ENCODE measurements at places on chromosomes 16 and 17.

- no peak for DNase-seq
These were observed 19.6 kb upstream of the EEF2K start for GRCh38 chr16:22186517-22186916.

- DNase-seq, result no peak
These were observed 15.0 kb downstream of the B9D1 start for GRCh38 chr17:19347323-19348080.

DNA sequence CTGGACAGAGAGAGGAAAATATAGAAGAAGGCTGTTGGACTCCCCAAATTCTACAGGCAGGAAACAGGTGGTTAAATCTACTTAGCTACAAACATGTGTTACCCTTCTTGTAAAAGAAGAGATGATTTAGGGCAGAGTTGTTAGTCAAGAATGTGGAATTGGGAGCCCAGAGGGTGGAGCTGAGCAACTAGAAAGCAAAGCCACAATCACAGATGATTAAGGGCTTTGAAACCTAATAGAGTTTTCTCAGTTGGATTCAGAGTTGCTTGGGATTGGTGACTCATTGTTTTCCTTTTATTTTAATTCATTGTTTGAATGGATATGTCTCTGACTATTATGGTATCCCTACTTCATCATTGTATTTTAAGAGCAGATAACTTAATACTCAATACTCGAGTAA lies 6.2 kb downstream of the ACSM5 start:
- no peak for DNase-seq

- DNase-seq, result no peak
These were observed 234.5 kb upstream of the MYOCD start for GRCh38 chr17:12431188-12431587.

- peak; percentile 97 for DNase-seq
These were observed 6.3 kb downstream of the UBE2O start for GRCh38 chr17:76446449-76447231.

- DNase-seq, result no peak
These were observed 213.4 kb upstream of the GSE1 start for GRCh38 chr16:85399583-85400284.

DNA sequence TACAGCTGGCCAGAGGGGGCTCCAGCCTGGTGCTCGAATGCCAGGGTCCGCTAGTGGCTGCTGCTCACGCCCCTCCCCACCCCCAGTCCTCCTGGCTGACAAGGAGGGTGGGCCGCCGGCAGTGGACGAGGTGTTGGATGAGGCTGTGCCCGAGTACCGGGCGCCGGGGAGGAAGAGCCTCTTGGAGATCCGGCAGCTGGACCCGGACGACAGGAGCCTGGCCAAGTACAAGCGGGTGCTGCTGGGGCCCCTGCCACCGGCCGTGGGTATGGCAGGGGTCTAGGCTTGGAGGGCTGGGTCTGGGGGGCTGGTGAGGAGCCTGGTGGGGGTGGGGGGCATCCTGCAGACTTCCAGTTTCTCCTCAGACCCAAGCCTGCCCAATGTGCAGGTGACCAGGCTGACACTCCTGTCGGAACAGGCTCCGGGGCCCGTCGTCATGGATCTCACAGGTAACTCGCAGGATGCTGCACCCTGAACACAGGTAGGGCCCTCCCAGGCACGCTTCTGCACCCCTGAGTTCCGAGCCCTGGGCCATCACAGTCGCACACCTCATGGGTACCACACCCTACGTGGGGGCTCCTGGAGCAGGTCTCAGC lies 1.2 kb upstream of the PDIA2 start:
- no peak for DNase-seq

DNA sequence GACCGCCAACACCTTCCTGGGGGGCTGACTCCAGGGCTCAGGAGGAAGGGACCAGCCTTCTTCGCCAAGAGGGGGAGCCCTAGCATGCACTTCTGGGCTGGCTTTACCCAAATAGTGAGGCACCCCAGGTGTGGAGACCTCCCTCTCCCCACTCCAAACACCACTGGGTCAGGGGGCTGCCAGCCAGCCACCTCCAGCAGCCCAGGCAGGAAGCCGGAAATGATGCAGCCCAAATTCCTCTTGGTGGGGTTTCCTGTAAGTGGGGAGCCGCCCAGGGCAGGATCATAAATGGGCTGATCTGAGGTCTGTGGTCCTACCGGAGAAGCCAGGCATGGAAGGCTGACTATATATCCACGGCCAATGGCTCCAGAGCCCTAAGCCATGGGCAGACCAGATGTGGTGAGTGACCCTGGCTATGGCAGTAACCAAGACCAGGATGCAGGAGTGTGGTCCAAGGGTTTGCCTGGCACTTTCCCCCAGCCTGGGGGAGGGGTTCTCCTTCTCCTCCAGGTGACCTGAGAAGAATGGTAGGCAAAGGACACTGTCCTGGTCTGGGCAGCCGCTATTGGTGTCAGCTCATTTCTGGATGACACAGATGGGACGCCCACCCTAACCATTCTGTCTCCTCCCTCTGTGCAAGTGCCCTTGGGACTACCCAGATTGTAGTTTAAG lies 4.2 kb downstream of the GIT1 start:
- DNase-seq, result no peak

- no peak for DNase-seq
These were observed 3.2 kb upstream of the PER1 start for GRCh38 chr17:8155231-8155995.

- DNase-seq, result no peak
These were observed 15.2 kb downstream of the HOXB4 start for GRCh38 chr17:48562934-48563333.

DNA sequence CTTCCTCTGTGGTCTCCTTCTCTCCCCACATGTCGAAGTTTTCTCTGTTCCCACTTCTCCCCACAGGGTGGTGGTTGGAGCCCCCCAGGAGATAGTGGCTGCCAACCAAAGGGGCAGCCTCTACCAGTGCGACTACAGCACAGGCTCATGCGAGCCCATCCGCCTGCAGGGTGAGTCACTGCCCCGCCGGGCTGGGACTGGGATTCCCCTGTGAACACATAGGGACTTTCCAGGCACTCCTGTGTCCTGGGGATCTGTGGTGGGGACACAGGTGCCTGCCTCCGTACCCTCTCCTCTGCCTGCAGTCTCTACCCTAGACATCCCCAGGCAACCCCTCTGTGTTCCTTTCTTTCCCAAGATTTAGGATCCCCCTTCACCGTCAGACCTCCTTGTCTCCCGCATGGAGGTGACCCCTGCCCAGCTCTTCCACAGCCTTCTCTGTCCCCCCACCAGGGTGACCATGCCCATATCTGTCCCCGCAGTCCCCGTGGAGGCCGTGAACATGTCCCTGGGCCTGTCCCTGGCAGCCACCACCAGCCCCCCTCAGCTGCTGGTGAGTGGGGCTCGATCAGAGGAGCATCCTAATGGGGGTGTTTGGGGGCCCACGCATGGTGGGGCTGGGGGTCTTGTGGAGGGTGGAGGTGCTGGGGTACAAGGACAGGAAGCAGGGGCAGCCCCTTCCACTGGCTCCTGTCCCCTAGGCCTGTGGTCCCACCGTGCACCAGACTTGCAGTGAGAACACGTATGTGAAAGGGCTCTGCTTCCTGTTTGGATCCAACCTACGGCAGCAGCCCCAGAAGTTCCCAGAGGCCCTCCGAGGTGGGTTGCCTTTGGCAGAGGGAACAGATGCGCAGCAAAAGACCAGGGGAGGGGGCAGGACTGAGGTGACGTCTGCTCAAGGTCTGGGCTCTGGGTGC lies 5.8 kb downstream of the ITGAM start:
- no peak for DNase-seq

GRCh38 chr17:77694391-77695363 lies 263.8 kb upstream of the TNRC6C start:
- DNase-seq, result no peak

DNA sequence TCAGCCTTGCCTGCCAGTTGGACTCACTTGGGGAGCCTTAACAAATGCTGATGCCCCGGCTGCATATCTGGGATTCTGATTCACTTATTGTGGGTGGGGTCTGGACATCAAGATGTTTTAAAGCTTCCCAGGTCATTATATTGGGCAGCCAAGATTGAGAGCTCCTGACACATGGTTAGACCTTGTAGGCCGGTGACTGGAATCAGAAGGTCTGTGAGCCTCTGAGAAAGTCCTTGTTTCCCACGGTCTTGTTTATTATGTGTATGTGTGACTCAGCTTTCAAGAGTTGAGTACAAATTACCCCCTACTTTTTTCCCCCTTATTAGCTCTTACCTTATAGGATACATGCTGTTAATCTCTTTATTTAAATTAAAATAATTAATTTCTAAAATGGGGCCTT lies 103.5 kb downstream of the ABCC1 start:
- peak; percentile 88 for DNase-seq

DNA sequence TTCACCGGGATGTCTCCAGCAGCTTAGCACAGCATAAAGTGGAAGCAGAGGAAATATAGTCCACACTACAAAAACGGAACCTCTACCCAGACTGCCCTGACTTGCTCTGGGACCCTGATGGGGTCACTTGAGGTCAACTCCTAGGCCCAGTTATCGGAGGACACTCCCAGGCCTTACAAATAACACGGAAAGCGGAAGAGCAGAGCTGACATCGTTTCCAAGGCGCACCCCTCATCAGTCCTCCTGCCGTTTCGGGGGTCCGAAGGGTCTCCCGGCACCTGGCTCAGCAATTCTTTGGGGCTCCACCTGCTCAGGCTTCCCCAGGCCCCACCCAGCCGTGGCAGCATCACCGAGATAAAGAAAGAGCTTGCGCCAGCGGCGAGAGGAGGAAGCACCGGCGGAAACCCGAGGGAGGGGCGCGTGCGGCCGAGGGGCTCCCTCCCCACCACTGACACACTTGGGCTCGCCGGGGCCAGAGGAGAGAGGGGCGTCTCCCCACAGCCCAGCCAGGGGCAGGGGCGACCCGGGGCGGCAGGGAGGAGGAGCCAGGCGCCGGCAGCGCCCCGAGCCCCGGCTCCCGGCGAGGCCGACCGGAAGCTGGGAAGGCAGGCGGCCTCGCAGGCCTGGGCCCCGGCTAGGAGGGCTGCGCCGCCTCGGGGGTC lies 727 bp downstream of the CORO7 start:
- no peak for DNase-seq

DNA sequence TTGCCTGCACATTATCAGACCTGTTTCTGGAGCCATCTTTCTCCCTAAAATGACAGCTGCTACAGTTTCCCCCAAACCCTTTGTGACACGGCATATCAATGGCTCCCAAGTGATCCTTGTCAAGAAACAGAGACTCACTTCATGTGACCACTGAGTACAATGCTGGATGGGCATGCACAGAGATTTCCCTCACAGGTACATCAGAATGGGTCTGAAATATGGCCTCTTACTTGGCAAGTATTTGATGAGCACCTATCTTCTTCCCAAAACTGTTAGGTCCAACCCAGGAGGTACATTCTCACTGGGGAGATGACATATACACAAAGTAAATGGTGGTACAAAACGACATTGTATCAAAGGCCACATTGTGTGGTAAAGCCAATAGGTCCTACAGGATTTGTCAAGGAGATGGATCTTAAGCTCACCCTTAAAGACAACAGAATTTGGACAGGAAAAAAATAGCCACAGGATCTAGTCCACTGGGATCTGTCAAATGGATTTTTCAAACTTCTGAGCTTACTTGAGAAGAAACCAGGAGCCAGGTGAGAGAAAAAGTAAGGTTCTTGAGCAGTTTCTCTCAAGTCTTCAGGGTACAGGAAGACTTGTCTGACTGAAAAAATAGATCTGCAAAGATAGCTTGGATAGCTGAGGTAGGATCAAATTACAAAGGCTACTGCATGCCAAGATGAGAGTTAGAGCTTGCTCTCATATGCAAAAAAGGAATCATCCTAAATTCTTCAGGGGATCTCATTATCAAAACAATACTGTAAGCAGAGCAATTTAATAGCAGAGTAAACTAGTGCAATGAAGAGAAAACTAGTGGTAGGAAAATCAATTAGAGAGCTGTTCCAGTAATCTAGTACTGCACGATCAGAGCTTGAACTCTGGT lies 28.8 kb downstream of the RNF43 start:
- no peak for DNase-seq

DNA sequence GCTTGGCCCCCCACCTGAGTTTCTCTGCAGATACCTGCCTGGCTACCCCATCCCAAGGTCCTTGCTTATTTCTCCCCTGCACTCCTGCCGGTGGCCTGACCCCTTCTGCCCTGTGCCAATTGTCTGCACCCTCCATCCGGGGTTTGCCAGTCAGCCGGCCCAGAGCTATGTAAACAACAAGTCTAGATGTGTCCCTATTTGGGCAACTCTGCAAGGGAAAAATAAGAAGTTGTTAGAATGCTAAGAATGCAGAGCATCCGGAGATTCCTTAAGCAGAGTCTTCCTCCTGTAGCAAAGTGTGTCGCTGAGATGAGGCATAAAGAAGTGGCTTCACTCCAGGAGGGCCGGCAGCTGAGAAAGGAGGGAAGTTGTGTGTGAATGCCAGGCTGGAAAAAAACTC lies 46.6 kb downstream of the RGS9 start:
- DNase-seq, result peak; percentile 40

GRCh38 chr16:82504836-82505235 lies 121.9 kb upstream of the CDH13 start:
- no peak for DNase-seq

GRCh38 chr17:556431-556995 lies 158.1 kb downstream of the VPS53 start:
- no peak for DNase-seq

DNA sequence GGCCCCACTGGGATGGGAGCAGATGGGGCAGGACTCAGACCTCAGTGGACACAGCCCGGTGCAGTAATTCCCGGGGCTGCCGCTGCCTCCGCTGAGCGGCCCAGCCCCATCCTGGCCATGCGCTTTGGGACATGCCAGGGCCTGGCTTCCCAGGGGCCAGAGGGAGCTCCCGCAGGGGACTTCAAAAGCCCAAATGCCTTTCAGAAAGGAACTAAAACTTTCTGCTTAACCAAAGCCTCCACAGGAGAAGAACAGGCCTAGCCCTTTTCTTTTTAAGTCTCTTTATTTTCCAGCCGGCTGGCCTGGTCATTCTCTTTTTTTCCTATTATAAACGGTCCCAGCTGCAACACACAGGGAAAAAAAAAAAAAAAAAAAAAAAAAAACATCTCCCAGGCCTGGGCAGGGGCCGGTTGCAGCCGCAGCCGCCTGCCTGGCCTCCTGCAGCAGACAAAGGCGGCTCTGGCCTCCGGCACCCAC lies 10.7 kb upstream of the ZNF423 start:
- DNase-seq, result no peak

GRCh38 chr17:47265983-47266541 lies 12.4 kb downstream of the ITGB3 start:
- DNase-seq, result peak; percentile 59

- DNase-seq, result no peak
These were observed 98.0 kb downstream of the KPNA2 start for GRCh38 chr17:68133346-68134045.

GRCh38 chr16:83689385-83689831 lies 118.4 kb upstream of the HSBP1 start:
- DNase-seq, result peak; percentile 95

GRCh38 chr16:10744370-10745030 lies 858 bp downstream of the NUBP1 start:
- peak; percentile 79 for DNase-seq

DNA sequence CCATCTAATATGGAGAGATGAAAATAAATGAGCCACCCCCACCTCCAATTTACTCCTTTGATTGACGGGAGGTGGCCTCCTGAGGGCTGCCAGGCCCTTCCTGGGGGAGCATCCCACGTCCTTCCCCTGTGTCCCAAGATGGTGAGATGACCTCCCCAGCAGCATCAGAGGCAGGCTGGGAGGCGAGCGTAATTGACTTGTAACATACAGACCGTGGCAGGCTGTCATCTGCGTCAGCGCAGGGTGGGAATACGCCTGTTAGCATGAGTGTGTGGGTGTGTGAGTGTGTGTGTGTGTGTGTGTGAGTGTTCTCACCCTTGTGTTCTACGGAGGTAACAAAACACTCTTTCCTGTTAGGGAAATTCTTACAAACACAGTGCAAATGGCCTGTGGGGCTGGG lies 156.9 kb upstream of the CIBAR2 start:
- no peak for DNase-seq
